ENCODE measurements at places on chromosomes 13 and 19. TPM values are rescaled to one million over a fixed set of nuclear protein-coding genes. Genes with fewer than 3 reads are reported as not detected.
A peak's percentile ranks its signal among the peaks of the same experiment; 100 is the strongest.

The ZNF440 gene
- 26.4 TPM for polyA plus RNA-seq

The PSG2 gene
- polyA plus RNA-seq: not detected

DNA sequence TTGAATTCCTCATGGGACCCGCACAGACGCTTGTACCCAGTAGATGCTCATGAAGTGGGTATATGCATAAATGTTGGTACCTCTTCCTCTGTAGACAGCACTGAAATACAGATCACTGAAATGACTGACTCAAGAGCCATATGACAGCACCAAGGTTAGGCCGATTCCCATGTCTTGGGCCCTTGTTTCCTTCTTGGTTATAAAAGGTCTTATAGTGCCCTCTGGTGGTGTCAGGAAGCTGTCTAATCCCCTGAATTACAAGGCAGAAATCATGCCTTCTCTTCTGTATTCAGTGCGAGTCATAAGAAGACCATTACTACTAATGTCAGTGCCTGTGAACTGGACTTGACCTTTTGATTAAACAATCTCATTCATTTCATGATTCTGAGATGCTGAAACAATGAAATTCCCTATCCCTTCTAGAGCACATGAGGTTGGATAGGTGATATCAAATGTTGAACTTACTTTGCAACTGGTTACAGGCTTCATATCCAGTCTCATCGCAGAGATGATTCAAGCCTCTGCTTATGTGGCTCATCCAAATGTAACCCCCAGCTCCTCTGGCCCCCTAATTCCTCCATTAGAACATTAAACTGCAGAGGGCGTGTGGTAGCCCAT lies 59.7 kb downstream of the SPATA13 start:
- DNase-seq: peak; percentile 82

DNA sequence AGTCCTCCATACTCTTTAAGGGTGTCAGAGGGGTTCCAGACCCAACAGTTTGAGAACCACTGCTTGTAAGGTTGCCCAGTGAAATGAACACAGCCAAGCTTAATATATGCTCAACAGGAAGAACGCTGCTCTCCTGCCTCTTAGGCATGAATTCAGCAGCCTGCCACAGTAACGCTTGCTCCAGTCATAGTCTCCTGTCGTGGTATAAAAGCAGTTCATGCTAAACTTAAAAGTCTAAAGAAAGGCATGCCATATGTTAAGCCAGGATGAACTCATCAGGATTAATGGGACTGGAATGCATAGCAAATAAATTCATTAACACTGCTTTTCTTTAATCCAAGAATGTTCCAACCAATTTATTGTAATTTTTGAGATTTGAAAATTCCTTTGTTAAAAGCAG lies 38.7 kb downstream of the SLC7A1 start:
- no peak for DNase-seq

DNA sequence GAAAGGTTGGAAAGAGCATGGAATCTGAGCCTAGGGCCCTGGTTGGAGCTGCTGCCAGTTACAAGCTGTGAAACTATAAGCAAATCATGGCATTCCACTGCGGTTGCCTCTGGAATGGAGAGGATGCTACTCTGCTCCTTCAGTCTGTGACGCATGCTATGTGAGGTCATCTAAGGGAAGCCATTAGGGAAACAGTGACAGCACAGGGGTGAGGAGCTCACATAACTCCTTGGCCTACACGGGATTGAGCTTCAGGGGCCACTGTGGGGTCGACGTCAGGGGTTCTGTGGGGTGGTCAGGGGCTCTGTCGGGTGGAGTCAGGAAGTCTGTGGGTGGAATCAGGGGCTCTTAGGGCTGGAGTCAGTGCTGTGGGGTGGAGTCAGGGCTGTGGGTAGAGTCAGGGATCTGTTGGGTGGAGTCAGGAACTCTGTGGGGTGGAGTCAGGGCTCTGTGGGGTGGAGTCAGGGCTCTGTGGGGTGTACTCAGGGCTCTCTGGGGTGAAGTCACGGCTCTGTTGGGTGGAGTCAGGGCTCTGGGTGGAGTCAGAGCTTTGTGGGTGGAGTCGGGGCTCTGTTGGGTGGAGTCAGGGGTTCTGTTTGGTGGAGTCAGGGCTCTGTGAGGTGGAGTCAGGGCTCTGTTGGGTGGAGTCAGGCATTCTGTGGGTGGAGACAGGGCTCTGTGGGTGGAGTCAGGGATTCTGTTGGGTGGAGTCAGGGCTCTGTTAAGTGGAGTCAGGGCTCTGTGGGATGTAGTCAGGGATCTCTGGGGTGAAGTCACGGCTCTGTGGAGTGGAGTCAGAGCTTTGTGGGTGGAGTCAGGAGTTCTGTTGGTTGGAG lies 35.8 kb upstream of the MEDAG start:
- no peak for DNase-seq

GRCh38 chr13:64900039-64900438 lies 2330.1 kb downstream of the PCDH9 start:
- no peak for DNase-seq
